Spinal cord (tissue), 10 donors: ENCODE measurements at places on chromosomes 7 and 10. TPM values are rescaled to one million over a fixed set of nuclear protein-coding genes. Genes with fewer than 3 reads are reported as not detected.

GFRA1 gene
- total RNA-seq, result 109 TPM

DNA sequence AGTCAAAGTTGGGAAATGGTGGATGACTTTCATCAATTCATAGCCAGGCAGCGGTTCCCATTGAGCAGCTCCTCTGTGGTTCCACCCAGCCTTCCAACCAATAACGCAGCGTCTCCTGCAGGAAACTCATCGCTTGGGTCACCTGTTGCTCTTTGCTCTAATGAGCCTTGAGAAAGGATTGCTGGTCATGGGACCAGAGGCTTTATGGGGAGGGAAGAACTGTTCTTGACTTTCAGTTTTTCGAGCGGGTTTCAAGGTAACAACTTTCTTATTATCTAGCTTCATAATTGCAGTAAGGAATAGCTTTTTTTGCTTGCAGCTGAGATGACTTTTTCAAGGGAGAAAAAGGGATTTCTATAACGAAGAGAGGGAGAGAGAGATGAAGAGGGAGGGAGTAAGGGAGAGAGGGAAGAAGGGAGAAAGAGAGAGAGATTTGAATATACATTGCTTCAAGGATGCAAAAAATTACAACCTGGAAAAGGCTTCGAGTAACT, 405 bp upstream of the ENTPD1 start:
- DNase-seq, result peak; percentile 10

DNA sequence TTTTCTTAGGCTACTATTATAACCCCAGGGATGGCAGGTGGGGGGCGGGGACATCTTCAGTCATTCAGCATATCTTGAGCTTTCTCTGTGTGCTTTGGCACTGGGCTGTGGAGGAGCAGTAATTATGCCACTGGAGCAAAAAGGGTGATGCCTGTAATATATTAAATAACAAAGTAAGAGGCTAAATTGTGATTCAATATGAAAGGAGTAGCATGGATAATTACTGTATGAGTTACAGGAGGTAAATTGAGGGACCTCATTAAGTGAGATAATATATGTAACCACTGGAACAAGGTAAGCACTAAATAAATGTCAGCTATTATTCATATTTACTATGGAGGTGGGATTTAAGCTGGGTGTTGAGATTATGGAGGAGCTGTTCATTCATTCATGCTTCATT, 3.3 kb upstream of the STN1 start:
- DNase-seq, result no peak

DNA sequence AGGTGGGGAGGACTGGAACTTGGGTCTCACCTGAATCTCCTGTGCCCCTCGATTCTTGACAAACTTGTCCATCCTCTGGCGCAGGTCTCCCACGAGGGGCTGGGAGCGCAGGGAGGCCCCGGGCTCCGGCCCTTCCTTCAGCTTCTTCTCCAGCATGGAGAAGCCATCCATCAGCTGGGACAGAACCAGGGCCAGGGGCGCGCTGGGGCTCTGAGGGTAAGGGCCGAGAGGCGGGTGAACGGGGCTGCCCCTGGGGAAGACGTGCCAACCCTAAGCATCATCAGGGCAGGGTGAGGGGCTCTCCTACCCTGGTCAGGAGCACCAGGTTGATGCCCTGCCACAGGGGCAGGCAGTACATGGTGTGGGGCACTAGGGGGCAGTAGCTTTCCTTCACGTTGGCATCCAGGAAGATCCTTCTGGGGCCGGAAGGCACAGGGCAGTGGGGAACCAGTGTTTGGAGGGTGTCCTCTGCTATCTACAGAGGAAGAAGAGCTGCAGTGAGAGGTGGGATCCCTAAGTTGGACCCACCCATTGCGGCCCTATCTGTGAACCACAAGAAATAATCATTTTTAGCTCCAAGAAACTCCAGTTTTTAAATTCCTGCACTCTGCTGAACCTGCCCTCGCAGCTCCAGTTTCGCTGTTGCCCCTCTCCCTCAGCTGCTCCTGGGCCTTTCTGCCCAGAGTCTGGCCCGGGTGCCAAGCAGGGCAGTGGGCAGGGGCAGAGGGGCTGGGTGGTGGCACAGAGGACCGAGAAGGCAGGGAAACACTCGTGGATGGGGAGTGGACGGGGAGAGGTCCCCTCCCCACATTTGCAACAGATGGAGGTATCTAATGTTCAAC, 10.8 kb upstream of the PYROXD2 start:
- no peak for DNase-seq

GRCh38 chr7:140616328-140616727, 24.3 kb downstream of the DENND2A start:
- DNase-seq, result no peak

DNA sequence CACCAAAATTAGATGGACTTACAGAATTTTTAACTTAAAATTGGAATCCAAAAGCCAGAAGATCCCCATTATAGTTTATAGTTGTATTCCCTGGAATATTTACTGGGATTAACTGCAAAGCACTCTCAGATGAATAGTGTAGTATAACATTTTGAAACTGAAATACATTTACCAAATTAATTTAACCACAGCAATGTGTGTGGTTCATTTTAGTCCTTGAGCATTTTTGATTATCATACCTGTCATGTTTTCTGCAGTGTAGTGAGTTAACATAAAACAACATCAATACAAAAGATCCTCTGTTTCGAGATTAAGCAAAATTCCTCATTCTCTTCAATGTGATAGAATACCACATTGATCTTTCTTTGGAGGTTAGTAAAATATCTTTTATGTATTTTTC, 3.7 kb downstream of the VIM start:
- no peak for DNase-seq

TFR2 gene
- 3.7 TPM for total RNA-seq

- no peak for DNase-seq
These were observed 146.3 kb downstream of the OTUD1 start for GRCh38 chr10:23585186-23585585.

DNA sequence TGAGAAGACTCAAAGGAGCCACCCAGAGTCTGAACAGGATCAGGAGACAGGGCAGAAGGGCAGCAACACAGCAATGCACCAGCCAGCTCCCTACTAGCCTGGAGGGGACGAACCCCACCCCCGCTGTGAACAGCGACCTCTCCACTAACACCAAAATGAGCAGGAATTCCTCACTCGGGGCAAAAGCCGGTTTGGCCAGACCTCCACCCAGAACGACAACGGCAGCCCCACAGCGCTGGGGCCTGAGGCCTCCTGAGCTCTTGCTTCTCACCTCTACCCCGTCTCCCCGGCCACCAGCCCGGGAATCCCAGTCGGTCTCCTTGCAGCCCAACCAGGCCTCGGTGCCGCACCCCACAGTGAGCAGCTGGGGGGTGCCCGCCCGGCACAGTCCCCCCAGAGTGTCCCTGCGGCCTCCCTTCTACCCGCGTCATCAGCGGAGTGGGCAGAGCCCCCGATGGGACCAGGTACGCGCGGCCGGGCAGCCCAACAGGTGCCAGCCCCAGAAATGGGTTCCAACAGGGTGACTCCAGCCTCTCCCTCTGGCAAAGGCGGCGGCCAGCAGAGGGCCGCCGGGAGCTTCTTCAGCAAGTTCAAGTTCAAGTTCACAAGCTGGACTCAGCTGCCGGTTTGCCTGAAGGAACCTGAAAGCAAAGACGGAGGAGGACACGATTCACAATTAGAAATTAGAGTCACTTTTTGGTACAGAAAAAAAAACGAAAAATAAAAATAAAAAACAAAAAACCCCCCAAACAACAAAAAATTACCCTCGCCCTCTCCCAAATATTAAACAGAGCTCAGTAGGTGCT, 129.0 kb downstream of the MARCHF5 start:
- no peak for DNase-seq

DNA sequence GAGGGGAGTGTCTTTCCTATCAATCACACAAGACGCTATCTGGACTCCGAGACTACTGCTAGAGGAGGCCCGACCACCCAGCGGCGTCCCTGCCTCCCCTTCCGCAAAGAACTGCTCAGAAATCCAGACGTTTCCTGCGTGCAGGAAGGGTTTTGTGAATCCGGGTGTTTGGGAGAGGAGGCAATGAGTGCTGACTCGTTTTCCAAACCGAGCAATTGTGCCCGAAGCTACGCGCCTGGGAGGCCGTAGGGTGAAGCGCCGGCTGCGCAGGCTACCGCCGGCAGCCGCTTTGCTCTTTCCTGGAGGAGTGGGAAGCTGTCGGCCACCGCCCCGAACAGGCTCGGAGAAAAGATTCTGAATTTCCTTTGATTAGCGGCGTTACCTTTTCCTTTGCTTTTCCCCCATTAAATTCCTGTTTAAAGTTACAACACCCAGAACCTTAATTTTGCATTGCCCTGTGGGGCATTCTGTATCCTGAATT, 5.3 kb downstream of the VAX1 start:
- peak; percentile 43 for DNase-seq

KMT2C gene
- 61.9 TPM for total RNA-seq

CRTAC1 gene
- total RNA-seq, result 12.1 TPM

- peak; percentile 93 for DNase-seq
These were observed 97.0 kb upstream of the SVIL start for GRCh38 chr10:29731760-29732159.

GRCh38 chr7:4109481-4110110, 572.5 kb upstream of the FOXK1 start:
- DNase-seq, result no peak

DNA sequence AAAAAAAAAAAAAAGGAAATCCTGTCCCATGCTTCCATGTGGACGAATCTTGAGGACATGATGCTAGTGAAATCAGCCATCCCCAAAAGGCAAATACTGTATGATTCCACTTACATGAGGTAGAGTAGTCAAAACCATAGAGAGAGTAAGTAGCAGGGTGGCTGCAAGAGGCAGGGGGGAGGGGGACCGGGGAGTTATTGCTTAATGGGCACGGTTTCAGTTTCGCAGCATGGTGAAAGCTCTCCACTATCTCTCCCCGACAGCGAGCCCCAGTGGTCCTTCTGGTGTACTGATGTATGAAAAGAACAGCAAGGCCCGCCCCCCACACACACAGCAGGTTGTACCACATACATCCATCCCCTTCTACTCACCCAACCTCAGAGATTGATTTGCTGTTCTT, 32.8 kb downstream of the NOD1 start:
- no peak for DNase-seq

DNA sequence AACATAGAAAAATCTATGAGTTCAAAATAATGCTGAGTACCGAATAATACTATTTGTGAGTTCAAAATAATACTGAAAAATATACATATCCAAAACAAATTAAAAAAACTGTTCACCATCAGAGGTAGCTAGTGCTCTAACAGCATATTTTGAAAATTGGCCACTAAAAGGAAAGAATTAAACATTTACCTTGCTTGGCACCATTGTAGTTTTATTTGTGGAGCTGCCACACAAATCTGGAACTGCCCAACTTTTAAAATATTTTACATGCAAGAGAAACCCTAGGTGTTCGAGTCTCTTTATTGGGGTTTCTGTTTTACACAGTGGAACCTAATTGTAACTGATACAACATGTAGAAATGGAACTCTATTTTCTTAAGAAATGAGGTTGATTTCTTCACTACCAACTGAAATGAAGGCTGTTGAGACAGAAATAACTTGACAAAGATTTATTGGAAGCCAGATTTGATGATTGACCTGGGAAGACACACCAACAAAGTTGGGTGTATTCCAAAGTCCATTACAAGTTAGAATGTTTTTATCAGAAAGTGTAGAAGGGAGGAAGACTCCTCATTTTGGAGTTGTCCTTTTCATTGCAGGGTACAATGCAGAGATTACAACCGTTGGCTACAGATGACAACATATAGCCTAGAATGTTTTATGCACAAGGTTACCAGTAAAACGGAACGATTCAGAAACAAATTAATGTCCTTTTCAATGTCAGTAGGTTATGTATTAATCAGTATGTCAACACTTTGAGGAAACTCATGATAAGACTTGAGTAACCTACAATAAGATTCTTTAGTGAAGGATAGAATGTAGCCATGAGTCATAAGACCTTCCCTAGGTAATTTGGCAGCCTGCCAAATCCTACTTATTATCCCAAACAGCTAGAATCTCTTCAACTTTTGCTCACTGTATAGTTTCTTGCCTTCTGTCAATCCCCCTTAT, 73.8 kb upstream of the PAPSS2 start:
- no peak for DNase-seq

DNA sequence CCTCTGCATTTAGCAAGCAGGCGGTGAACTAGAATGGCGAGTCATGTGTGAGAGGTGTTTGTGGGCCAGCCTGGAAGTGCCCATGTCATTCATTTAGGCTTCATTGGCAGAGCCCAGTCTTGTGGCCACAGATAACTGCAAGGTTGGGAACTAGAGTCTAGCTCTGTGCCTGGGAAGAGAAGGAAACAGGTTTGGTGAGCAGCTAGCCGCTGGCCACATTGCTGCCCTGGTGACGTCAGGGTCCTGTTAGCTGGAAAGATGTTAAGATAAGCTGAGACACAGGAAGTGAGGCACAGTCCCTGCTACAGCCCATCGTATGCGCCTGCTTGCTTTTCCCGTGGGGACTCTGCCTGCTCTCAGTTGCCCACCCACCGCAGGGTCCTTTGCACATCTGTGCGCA, 185.5 kb downstream of the CAMK1D start:
- no peak for DNase-seq

GRCh38 chr7:100895956-100896731, 456 bp upstream of the ACHE start:
- DNase-seq, result no peak

PDZD7 gene
- 5.0 TPM for total RNA-seq

- DNase-seq, result no peak
These were observed 85.1 kb upstream of the KMT2E start for GRCh38 chr7:104928721-104929400.

DNA sequence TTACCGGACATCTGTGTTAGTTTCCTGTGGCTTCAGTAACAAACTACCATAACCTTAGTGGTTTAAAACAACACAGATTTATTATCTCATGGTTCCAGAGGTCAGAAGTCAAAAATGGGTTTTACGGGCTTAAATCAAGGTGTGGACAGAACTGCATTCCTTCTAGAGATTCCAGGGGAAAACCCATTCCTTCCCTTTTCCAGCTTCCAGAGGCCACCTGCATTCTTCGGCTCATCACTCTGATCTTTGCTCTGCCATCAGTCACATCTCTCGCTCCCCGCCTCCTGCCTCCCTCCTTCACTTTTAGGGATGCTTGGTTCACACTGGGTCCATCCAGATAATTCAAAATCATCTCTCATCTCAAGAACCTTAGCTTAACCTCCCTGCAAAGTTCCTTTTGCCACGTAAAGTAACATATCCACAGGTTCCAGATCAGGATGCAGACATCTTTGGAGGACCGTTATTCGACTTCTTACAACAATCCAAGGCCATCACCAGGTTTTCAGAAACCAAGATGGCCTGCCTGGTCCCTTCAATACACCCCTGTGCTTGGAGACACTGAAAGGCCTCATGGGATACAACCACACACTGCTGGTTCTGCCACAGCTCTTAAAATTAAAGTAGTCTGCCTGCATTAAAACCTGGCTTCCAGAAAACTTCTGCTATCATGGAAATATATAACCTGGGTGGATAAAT, 225.9 kb upstream of the MYO3A start:
- DNase-seq, result no peak

DNA sequence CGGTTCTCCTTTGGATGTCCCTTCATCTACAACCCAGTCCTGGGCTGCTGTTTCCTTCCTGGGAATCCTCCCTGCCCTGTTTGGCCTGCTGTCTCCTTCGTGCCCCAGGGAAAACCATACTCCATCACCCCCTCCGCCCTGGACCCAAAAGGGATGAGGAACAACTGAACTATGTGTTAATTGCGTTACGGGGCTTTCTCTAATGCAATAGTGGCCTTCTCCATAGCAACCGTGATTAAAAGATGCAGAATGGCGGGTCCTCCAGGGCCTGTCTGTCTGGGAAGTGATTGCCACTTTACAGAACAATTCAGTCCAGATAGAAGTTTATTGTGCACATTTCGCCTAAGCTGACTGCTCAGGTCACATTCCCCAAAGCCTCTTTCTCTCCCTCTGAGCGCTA, 112.0 kb upstream of the FGFR2 start:
- no peak for DNase-seq

- DNase-seq, result no peak
These were observed 139.9 kb downstream of the PPP1R9A start for GRCh38 chr7:95047291-95047690.
